ENCODE measurements at places on chromosomes 11 and 22. TPM values are rescaled to one million over a fixed set of nuclear protein-coding genes. Genes with fewer than 3 reads are reported as not detected.

The CCDC89 gene
- total RNA-seq = 0.18 TPM

The OR8A1 gene
- not detected for total RNA-seq

The CALCA gene
- not detected for total RNA-seq

The IL17REL gene
- total RNA-seq = not detected

The APOA5 gene
- not detected for total RNA-seq

The ADAMTS8 gene
- 8.8 TPM for total RNA-seq

The PIWIL4 gene
- total RNA-seq = 1.00 TPM

The OVCH2 gene
- not detected for total RNA-seq

DNA sequence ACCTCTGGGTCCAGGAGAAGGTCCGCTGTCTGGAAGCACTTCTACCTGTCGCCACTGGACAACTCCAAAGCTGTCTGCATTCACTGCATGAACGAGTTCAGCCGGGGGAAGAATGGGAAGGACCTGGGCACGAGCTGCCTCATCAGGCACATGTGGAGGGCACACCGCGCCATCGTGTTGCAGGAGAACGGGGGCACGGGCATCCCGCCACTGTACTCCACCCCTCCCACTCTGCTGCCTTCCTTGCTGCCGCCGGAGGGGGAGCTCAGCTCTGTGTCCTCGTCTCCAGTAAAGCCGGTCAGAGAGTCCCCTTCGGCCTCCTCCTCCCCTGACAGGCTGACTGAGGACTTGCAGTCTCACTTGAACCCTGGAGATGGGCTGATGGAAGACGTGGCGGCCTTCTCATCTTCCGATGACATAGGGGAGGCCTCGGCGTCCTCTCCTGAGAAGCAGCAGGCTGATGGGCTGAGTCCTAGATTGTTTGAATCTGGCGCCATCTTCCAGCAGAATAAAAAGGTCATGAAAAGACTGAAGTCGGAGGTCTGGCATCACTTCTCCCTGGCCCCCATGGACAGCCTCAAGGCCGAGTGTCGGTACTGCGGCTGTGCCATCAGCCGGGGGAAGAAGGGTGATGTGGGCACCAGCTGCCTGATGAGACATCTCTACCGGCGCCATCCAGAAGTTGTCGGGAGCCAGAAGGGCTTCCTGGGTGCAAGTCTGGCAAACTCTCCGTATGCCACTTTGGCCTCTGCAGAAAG is 31.0 kb downstream of the ZBED4 start:
- no peak overlapping the region for H3K4me3 ChIP-seq
- no peak for DNase-seq
- H3K4me1 ChIP-seq = no peaks in the 10 kb centered on the region
- no peaks in the 10 kb centered on the region for H3K27me3 ChIP-seq

DNA sequence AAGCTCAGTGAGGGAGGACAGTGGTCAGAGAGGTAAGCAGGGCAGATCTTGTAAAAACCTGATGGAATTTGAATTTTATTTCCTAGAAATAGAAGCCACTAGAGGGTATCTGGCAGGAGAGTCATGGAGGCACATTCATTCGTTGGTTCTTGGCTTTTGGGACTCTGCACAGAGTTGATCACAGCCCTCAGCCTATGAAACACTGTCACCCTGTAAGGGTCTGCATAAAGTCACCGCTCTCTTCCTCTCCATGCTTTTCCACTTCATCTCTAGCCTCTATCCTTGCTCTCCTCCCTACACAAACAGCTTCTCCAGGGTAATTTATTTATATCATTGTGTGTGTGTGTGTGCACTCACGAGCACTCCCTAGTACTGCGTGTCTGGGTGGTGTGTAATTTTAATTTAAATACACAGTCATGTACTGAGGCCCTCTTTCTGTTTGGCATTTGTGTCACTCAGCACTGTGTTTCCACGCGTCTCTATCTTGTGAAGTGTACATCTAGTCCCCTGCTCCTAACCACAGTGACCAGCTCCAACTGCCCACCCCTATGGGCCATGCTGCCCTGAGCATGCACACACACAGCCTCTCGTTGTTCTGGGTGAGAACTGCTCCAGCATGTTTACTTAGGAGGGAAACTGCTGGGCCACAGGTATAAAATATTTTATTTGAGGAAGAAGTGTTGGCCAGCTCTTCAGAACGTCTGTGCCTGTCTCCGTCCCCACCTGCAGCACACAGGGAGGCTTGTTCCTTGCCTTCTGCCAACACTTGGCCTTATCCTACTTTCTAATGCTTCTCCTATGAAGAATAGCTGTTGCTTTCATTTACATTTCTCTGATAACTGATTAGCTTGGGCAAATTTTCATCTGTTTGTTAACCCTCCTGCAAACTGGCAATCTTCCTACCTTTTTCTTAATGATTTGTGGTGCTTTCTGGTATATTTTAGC is 4.5 kb downstream of the KCNQ1OT1 start:
- H3K27ac ChIP-seq = no peak overlapping the region
- H3K4me1 ChIP-seq = no peaks in the 10 kb centered on the region
- H3K4me3 ChIP-seq = no peak overlapping the region
- DNase-seq = no peak
- no peaks in the 10 kb centered on the region for H3K36me3 ChIP-seq

DNA sequence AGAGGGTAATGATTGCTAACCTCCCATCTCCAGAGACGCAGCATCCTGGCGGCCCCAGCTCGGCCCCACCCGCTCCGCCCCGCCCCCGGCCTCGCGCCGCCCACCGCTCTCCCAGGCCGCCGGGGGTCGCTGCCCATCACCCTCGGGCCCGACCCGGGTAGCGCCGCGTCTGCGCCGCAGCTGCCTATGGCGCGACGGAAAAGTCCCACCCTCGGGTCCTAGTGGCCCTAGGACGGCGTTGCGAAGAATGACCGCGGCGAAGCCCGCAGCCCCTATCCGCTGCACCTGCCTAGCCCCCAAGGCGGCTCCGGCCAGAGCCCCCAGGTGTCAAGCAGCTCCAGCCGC is 457 bp downstream of the CPSF7 start:
- peak overlapping the region; percentile 99 for H3K4me3 ChIP-seq
- no peaks in the 10 kb centered on the region for H3K27me3 ChIP-seq
- H3K36me3 ChIP-seq = peaks cover 54% of the 10 kb centered on the region
- H3K27ac ChIP-seq = peak overlapping the region; percentile 95
- peaks cover 69% of the 10 kb centered on the region for H3K4me1 ChIP-seq
- DNase-seq = no peak

DNA sequence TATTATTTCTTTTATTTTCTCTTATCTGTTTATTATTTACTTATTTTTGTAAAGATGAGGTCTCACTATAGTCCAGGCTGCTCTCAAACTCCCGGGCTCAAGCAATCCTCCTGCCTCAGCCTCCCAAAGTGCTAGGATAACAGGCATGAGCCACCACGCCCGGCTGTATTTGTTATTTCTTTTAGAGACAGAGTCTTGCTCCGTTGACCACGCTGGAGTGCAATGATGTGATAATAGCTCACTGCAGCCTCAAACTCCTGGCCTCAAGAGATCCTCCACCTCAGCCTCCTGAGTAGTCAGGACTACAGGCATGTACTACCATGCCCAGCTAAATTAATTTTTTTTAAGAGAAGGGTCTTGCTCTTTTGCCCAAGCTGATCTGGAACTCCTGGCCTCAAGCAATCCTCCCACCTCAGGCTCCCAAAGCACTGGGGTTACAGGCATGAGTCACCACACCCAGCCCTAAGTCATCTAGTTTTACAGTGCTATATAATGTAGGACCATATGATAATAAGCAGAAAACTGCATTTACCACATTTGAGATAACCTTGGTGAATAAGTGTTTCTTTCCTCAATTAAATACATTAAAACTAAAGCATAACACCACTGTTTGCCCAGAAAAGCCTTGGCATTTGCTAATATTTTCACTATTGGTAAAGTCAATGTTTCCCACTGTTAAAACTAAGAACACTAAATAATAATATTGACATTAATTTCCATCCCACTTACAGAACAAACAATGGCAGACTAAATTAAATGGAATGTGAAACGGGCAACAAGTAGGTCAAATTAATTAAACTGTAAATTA is 127.5 kb downstream of the SIK3 start:
- H3K27me3 ChIP-seq = no peaks in the 10 kb centered on the region
- peaks cover 14% of the 10 kb centered on the region for H3K4me1 ChIP-seq
- no peaks in the 10 kb centered on the region for H3K36me3 ChIP-seq
- H3K4me3 ChIP-seq = no peak overlapping the region
- no peak overlapping the region for H3K27ac ChIP-seq

DNA sequence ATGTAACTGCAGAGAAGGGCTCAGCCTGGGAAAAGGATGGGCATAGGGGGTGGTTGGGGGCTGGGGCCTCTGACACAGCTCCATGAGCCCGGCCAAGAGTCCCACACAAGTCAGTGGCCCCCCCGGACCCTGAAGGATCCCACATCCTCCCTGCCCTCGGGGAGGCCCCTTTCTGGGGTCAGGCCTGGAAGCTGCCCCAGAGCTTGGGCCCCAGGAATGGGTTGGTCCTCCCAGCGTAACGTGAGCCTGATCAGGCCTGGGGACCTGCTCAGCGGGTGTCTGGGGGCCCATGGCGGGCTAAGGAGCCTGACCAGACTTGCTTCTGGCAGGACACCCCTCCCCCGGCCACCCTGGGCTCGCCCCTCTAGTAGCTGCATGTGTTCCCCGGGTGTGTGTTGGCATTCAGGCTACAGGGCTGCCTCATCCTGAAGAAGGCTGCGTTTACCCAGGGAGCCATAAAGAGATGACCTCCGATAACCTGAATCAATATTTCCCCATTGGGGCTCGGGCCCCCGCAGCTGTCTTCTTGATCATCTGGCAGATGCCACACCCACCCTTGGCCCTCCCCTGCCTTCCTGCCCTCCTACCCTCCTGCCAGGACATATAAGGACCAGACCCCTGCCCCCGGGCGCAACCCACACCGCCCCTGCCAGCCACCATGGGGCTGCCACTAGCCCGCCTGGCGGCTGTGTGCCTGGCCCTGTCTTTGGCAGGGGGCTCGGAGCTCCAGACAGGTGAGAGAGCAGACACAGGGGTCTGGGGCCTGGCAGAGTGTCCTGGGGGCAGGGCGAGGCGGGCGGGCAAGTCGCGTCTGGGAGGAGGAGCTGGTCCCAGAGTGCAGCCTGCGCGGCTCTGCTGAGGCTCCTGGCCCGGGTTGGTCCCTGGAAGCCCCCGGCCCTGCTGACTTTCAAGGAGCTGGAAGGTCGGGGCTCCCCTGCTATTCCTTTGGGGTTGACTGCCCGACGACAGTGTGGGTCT is at the start of gene MUC2:
TSS of gene MUC2 (plus strand) at position 631 of the 978 bp plus-strand sequence.
- no peaks in the 10 kb centered on the region for H3K27me3 ChIP-seq
- no peak within 1 kb of the TSS for H3K4me3 ChIP-seq
- DNase-seq = no peak

- H3K4me3 ChIP-seq = peak overlapping the region; percentile 86
- H3K36me3 ChIP-seq = no peaks in the 10 kb centered on the region
- DNase-seq = no peak
- H3K4me1 ChIP-seq = peaks cover 6% of the 10 kb centered on the region
- H3K27ac ChIP-seq = peak overlapping the region; percentile 91
Measured at GRCh38 chr11:111870522-111870885, 877 bp downstream of the ALG9 start.

DNA sequence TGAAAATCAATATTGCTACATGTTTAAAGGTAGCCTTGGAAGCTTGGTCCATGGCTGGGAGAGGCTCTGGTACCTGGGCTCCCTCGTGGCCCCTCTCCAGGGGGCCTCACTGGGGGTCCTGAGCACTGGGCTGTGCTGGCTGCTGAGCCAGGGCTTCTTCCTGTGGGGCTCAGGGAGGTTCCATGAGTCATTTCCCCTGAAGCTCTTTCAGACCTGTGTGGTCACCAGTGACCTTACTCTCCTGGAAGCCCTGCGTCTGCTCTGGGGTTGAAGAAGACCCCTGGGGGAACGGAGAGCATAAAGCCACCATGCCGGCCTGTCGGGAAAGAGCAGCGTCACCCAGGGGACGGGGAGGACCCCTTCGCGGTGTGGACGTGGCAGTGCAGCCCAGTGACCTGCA is 389.0 kb downstream of the TBC1D22A start:
- H3K27me3 ChIP-seq = no peaks in the 10 kb centered on the region
- peaks cover 12% of the 10 kb centered on the region for H3K36me3 ChIP-seq
- H3K4me3 ChIP-seq = no peak overlapping the region
- no peak for DNase-seq

- no peak overlapping the region for H3K4me3 ChIP-seq
- H3K36me3 ChIP-seq = no peaks in the 10 kb centered on the region
- no peak for DNase-seq
- H3K4me1 ChIP-seq = no peaks in the 10 kb centered on the region
- no peaks in the 10 kb centered on the region for H3K27me3 ChIP-seq
Measured at GRCh38 chr11:5178046-5178837, 22.2 kb downstream of the OR51V1 start.

GRCh38 chr11:74153224-74153623 is 17.6 kb downstream of the C2CD3 start:
- no peak for DNase-seq
- H3K27ac ChIP-seq = no peak overlapping the region
- H3K36me3 ChIP-seq = no peaks in the 10 kb centered on the region
- no peaks in the 10 kb centered on the region for H3K4me1 ChIP-seq
- H3K27me3 ChIP-seq = no peaks in the 10 kb centered on the region
- H3K4me3 ChIP-seq = no peak overlapping the region

GRCh38 chr11:27648840-27649239 is 51.4 kb downstream of the BDNF start:
- no peak overlapping the region for H3K27ac ChIP-seq
- no peaks in the 10 kb centered on the region for H3K27me3 ChIP-seq
- H3K4me3 ChIP-seq = no peak overlapping the region
- no peaks in the 10 kb centered on the region for H3K4me1 ChIP-seq
- no peak for DNase-seq

DNA sequence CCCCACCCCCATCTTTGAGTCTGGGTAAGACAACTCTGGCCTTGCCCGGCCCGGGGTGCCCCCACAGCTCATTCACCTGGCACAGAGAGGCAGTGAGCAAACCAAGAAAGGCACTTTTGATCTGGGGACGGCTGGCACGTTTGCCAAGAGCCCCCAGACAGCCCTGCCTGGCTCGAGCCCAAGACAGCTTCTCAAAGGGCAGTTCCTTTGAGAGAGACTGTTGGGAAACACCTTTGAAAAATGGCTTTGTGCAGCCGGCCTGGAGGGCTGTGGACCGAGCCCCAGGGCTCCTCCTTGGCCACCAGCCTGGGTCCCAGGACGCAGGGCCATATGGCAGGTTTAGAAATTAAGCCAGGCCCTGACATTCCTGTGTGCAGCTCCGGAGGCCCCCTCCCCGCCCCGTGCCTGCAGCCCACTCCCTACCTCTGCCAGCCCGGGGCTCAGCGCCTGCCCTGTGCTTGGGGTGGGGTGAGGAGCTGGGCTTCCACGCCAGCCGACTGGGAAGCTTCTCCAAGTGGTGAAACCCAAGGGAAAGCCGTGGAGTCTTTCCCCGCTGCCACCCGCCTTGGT is 50.2 kb upstream of the SMIM38 start:
- no peaks in the 10 kb centered on the region for H3K27me3 ChIP-seq
- no peak overlapping the region for H3K27ac ChIP-seq
- no peak for DNase-seq
- peaks cover 31% of the 10 kb centered on the region for H3K4me1 ChIP-seq

- no peaks in the 10 kb centered on the region for H3K27me3 ChIP-seq
- peaks cover 6% of the 10 kb centered on the region for H3K4me1 ChIP-seq
- peak overlapping the region; percentile 43 for H3K4me3 ChIP-seq
- H3K36me3 ChIP-seq = no peaks in the 10 kb centered on the region
- DNase-seq = no peak
Measured at GRCh38 chr11:46560300-46560991, 33.4 kb downstream of the AMBRA1 start.

- DNase-seq = no peak
- H3K4me3 ChIP-seq = no peak overlapping the region
- peaks cover 4% of the 10 kb centered on the region for H3K36me3 ChIP-seq
- peaks cover 42% of the 10 kb centered on the region for H3K4me1 ChIP-seq
Measured at GRCh38 chr22:42961810-42962209, 53.1 kb downstream of the PACSIN2 start.

- H3K27ac ChIP-seq = no peak overlapping the region
- no peak for DNase-seq
- H3K27me3 ChIP-seq = no peaks in the 10 kb centered on the region
- peaks cover 6% of the 10 kb centered on the region for H3K4me1 ChIP-seq
Measured at GRCh38 chr11:79942090-79942489, 501.3 kb upstream of the TENM4 start.
